ENCODE measurements at places on chromosomes 2 and 18.

DNA sequence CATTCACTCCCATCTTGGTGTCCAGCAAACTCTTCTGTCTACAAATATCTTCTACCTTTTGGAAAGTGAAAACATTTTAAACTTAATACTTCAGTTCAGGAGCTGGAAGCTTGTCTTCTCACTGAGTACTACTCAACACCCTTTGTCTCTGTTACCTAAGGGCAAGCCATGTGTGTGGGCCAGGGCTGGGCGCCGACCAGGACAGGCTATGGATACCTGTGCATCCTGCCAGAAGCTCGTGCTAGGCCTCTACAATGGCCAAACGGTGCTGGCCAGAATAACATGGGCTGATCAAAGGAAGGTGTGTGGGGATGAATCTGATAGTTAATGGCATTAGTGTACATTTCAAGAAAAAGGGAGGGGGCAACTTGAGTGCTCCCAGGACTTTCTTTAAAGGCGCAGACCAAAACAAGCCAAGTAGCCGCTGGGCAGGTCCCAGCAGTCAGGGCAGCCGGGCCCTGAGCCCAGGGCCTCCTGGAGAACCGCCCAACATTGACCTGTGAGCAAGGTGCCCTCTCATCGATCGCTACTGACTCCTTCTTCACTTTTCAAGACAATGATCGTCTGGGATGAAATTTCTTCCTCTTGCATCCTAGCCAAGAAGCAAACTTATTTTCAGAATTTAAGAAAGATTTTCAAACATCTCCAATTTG lies 29.0 kb upstream of the ID2 start:
- DNase-seq, result no peak

- no peak for DNase-seq
Measured at GRCh38 chr2:161078211-161078539, 82.1 kb upstream of the TANK start.

DNA sequence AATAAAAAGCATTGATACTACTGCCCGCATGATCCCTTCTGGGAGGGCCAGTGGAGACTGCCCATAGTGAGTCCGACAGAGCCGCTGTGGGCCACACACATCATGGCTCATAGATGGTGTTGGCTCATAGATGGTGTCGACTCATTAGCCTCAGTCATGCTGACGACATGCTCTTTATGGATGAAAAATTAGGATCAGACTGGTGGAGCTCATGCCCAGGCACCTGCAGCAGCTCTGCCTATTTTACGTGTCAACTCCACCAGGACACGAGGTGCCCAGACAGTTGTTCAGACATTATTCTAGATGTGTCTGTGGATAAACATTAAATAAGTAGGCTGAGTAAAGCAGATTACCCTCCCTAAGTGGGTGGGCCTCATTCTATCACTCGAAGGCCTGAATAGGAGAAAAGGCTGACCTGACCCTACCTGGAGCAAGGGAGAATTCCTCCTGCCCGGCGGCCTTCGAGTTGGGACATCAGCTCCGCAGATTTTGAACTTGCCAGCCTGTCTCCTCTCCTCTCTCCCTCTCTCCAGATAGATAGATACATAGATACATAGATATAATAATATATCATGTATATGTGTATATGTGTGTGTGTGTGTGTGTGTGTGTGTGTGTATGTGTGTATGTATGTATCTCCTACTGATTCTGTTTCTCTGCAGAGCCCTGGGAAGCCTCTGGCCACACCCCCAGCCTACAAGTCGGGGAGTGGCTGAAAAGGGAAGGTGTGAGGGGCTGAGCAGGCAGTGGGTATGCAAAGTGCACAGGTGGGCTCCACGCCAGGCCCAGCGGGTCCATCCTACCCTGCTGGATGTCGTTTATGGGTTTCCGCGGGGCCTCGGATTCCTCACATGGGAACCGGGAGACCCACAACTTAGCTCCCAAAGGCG lies 13.6 kb upstream of the TEX51 start:
- no peak for DNase-seq

- no peak for DNase-seq
Measured at GRCh38 chr18:9526458-9526857, 51.1 kb downstream of the RALBP1 start.

DNA sequence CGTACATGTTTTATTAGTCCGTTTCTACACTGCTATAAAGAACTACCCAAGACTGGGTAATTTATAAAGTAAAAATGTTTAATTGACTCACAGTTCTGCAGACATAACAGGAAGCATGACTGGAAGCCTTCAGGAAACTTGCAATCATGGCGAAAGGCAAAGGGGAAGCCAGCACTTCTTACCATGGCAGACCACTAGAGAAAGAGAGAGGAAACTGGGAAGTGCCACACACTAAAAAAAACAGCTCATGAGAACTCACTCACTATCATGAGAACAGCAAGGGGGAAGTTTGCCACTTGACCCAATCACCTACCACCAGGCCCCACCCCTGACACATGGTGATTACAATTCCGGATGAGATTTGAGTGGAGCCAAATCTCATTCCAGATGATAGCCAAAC lies 466.2 kb downstream of the IRS1 start:
- no peak for DNase-seq

GRCh38 chr2:184256611-184257010 lies 341.7 kb upstream of the ZNF804A start:
- DNase-seq, result no peak

- DNase-seq, result no peak
Measured at GRCh38 chr2:201774546-201774945, 6.2 kb downstream of the ALS2 start.
